ENCODE measurements at places on chromosomes 3 and 15. TPM values are rescaled to one million over a fixed set of nuclear protein-coding genes. Genes with fewer than 3 reads are reported as not detected.

DNA sequence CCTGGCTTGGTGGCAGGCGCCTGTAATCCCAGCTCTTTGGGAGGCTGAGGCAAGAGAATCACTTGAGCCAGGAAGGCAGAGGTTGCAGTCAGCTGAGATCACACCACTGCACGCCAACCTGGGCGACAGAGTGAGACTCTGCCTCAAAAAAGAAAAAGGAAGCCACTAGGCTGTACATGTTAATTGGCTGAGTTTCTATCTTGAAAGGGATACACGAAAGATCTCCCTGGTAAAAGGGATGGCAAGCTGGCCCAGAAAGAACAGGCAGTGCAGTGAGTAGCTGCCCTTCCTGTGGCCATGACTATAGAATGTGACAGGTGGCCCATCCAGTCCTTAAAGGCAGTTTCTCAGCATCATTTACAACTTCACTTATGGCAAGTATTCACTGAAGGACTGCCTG, 12.3 kb downstream of the LRIG1 start:
- peaks cover 7% of the 10 kb centered on the region for H3K27me3 ChIP-seq
- DNase-seq = no peak
- H3K27ac ChIP-seq = no peak overlapping the region
- peaks cover 26% of the 10 kb centered on the region for H3K4me1 ChIP-seq

- peaks cover 39% of the 10 kb centered on the region for H3K4me1 ChIP-seq
- H3K4me3 ChIP-seq = no peak overlapping the region
- no peak overlapping the region for H3K27ac ChIP-seq
- H3K27me3 ChIP-seq = no peaks in the 10 kb centered on the region
Measured at GRCh38 chr3:23396746-23397145, 193.6 kb downstream of the UBE2E2 start.

- no peak for DNase-seq
- H3K36me3 ChIP-seq = no peaks in the 10 kb centered on the region
- H3K4me3 ChIP-seq = no peak overlapping the region
- peaks cover 2% of the 10 kb centered on the region for H3K27me3 ChIP-seq
- no peaks in the 10 kb centered on the region for H3K4me1 ChIP-seq
Measured at GRCh38 chr15:78316283-78317083, 17.1 kb upstream of the SKIC8 start.

DNA sequence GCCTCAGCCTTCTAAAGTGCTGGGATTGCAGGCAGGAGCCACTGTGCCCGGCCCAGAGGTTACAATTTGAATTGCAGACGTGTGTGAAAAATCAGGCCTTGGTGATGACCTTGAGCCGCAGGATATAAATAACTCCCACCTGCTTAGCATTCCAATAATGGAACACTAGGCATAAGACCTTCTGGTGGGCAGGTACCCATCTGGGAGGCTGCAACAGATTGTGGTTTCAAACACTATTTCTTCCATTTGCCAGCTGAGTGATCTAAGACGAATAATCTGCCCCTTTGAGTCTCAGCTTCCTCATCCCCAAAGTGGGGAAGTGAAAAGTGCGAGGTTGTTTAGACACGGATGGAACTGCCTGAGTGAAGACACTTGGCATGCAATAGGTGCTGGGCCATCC, 47.7 kb upstream of the HERC1 start:
- peak overlapping the region; percentile 86 for H3K27ac ChIP-seq
- no peak for DNase-seq
- H3K4me3 ChIP-seq = peak overlapping the region; percentile 61

DNA sequence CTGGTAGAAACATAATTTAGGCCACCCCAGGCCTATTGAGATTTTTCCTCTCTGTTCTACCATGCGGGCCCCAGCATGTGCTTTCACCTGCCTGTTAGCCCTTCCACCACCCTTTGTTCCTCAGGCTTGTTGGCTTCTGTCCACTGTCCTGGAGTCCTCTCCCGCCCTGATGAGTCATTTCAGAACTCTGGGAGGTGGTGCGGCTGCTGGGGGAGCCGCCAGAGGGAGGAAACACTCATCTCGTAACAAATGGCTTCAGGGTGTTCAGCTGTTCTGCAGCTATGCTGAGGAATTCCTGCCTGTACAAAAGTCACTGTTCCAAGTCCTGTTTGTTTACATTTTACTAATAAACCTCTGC, 36.3 kb downstream of the LRTM1 start:
- H3K27ac ChIP-seq = no peak overlapping the region
- no peaks in the 10 kb centered on the region for H3K36me3 ChIP-seq

DNA sequence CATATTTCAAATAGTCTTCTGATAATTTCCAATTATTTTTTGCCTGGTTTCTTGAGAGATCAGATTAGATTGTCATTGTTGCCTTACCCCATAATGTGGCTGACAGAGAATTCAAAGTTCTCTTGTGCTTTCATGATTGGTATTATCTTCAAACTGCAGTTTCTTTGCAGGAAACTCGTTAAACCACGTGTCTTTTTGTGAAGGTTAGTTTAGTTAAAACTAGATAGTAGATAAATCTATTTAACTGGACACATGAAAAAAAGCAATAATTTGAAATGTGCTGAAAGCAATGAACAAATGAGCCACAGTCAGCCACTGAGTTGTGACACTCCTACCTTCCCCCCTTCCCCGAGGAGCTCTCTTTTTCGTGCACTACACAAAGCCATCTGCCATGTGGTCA, 327.5 kb upstream of the UMPS start:
- H3K27me3 ChIP-seq = peaks cover 13% of the 10 kb centered on the region
- no peak overlapping the region for H3K4me3 ChIP-seq
- H3K27ac ChIP-seq = no peak overlapping the region

- no peak for DNase-seq
- no peaks in the 10 kb centered on the region for H3K4me1 ChIP-seq
- H3K36me3 ChIP-seq = no peaks in the 10 kb centered on the region
- no peak overlapping the region for H3K4me3 ChIP-seq
- no peak overlapping the region for H3K27ac ChIP-seq
Measured at GRCh38 chr15:80679167-80679803, 15.8 kb upstream of the ABHD17C start.

GRCh38 chr3:126955004-126955790, 27.7 kb upstream of the PLXNA1 start:
- peaks cover 41% of the 10 kb centered on the region for H3K4me1 ChIP-seq
- H3K36me3 ChIP-seq = no peaks in the 10 kb centered on the region
- H3K27me3 ChIP-seq = no peaks in the 10 kb centered on the region
- peak; percentile 56 for DNase-seq
- peak overlapping the region; percentile 72 for H3K4me3 ChIP-seq

GRCh38 chr15:85318732-85319076, 61.7 kb upstream of the AKAP13 start:
- peaks cover 73% of the 10 kb centered on the region for H3K4me1 ChIP-seq
- peak overlapping the region; percentile 87 for H3K27ac ChIP-seq
- peaks cover 21% of the 10 kb centered on the region for H3K36me3 ChIP-seq
- no peaks in the 10 kb centered on the region for H3K27me3 ChIP-seq
- DNase-seq = no peak

DNA sequence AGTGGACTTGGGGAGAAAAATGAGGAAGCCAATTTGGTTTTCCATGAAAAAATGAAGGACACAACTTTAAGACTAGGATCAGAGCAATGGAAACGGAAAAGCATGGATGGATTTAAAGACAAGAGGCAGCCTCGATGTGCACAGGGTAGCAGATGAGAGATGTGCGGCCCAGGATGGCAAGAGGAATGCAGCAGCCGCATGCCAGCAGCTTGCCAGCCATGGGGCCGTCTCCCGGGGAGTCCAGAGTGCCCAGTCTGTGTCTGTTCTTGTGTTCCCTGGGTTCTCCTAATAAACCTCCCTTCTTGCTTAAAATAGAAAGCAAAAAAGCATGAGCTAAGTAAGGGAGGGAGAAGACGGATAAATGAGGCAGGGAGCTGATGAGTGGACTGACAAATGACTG, 68.0 kb upstream of the IQSEC1 start:
- no peak overlapping the region for H3K4me3 ChIP-seq
- peaks cover 35% of the 10 kb centered on the region for H3K27me3 ChIP-seq
- H3K27ac ChIP-seq = no peak overlapping the region
- no peaks in the 10 kb centered on the region for H3K4me1 ChIP-seq
- no peak for DNase-seq

Gene RHOV
- total RNA-seq = 0.27 TPM

- H3K27ac ChIP-seq = no peak overlapping the region
- no peak for DNase-seq
- peaks cover 7% of the 10 kb centered on the region for H3K4me1 ChIP-seq
- no peak overlapping the region for H3K4me3 ChIP-seq
Measured at GRCh38 chr3:190169877-190170276, 49.2 kb upstream of the P3H2 start.

- H3K4me1 ChIP-seq = no peaks in the 10 kb centered on the region
- H3K4me3 ChIP-seq = no peak overlapping the region
- H3K27ac ChIP-seq = no peak overlapping the region
- no peaks in the 10 kb centered on the region for H3K36me3 ChIP-seq
Measured at GRCh38 chr3:161199926-161200325, 21.2 kb upstream of the NMD3 start.

Gene CSPG4
- total RNA-seq = not detected

Gene TRH
- not detected for total RNA-seq

- DNase-seq = no peak
- peak overlapping the region; percentile 38 for H3K27ac ChIP-seq
- H3K36me3 ChIP-seq = no peaks in the 10 kb centered on the region
- peaks cover 12% of the 10 kb centered on the region for H3K4me1 ChIP-seq
Measured at GRCh38 chr3:2944628-2945027, 165.5 kb downstream of the IL5RA start.

GRCh38 chr3:87949879-87950208, 109.0 kb downstream of the CGGBP1 start:
- no peaks in the 10 kb centered on the region for H3K36me3 ChIP-seq
- H3K4me3 ChIP-seq = peak overlapping the region; percentile 36
- peaks cover 19% of the 10 kb centered on the region for H3K4me1 ChIP-seq
- no peaks in the 10 kb centered on the region for H3K27me3 ChIP-seq

Gene CADM2
- not detected for total RNA-seq

Gene ZFAND6
- total RNA-seq = 101 TPM

- no peak for DNase-seq
- H3K36me3 ChIP-seq = peaks cover 19% of the 10 kb centered on the region
- no peaks in the 10 kb centered on the region for H3K27me3 ChIP-seq
- H3K4me1 ChIP-seq = peaks cover 54% of the 10 kb centered on the region
Measured at GRCh38 chr3:44984335-44984734, 8.3 kb downstream of the EXOSC7 start.

Gene ITIH1
- 0.80 TPM for total RNA-seq

- no peak overlapping the region for H3K27ac ChIP-seq
- no peaks in the 10 kb centered on the region for H3K4me1 ChIP-seq
- H3K36me3 ChIP-seq = peaks cover 23% of the 10 kb centered on the region
- H3K27me3 ChIP-seq = no peaks in the 10 kb centered on the region
- H3K4me3 ChIP-seq = no peak overlapping the region
- no peak for DNase-seq
Measured at GRCh38 chr3:136380530-136380929, 130.4 kb downstream of the PCCB start.

Gene CPLX3
- 0.22 TPM for total RNA-seq

- H3K27ac ChIP-seq = no peak overlapping the region
- H3K36me3 ChIP-seq = no peaks in the 10 kb centered on the region
- no peak overlapping the region for H3K4me3 ChIP-seq
- H3K27me3 ChIP-seq = peaks cover 5% of the 10 kb centered on the region
- H3K4me1 ChIP-seq = no peaks in the 10 kb centered on the region
Measured at GRCh38 chr3:124802702-124803101, 72.5 kb downstream of the UMPS start.

- no peak overlapping the region for H3K27ac ChIP-seq
- H3K36me3 ChIP-seq = no peaks in the 10 kb centered on the region
- DNase-seq = no peak
- no peak overlapping the region for H3K4me3 ChIP-seq
- H3K4me1 ChIP-seq = no peaks in the 10 kb centered on the region
Measured at GRCh38 chr3:80215191-80215590, 447.4 kb upstream of the ROBO1 start.

DNA sequence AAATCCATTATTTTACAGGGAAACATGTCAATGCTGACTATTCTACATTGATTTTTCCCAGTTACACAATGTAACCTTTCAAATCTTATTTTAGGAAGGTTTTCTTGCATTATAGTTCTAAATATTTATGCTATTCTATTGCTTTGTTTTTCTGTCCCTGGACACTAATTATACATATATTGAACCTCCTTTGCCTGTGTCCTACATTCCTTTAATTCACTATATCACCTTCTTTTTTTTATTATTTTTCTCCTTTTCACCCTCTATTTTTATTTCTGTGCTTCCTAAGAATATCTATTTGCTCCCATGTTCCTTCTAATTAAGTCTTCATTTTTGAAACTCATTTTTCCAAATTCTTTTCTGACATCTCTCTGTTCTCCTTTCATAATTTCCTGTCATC, 259.2 kb downstream of the TJP1 start:
- H3K4me1 ChIP-seq = no peaks in the 10 kb centered on the region
- H3K27ac ChIP-seq = no peak overlapping the region
- H3K36me3 ChIP-seq = no peaks in the 10 kb centered on the region

GRCh38 chr15:89199746-89200145, 21.6 kb downstream of the RLBP1 start:
- no peaks in the 10 kb centered on the region for H3K4me1 ChIP-seq
- no peaks in the 10 kb centered on the region for H3K27me3 ChIP-seq
- no peak overlapping the region for H3K27ac ChIP-seq
- no peak for DNase-seq

DNA sequence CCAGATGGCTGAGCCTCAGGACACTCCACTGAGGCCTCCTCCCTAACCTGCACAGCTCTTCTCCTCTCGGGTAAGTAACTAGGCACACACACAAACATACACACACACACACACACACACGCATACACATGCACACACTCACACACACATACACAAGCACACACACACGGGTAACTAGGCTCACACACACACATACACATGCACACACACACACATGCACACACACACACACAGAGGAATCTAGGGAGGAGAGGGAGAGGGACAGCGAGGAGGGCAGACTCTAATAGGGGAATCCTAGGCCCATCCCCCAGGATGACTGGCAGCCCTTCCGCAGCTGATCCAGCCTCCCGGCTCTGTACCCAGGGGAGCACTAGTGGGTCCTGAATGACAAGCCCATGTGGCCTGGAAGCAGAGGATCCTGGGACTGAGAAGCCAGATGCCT, 177.4 kb upstream of the LINGO1 start:
- H3K4me1 ChIP-seq = no peaks in the 10 kb centered on the region
- H3K27ac ChIP-seq = no peak overlapping the region
- peaks cover 7% of the 10 kb centered on the region for H3K27me3 ChIP-seq
- H3K4me3 ChIP-seq = no peak overlapping the region

GRCh38 chr15:33968821-33969220, 524 bp downstream of the CHRM5 start:
- no peak overlapping the region for H3K27ac ChIP-seq
- no peaks in the 10 kb centered on the region for H3K27me3 ChIP-seq
- no peaks in the 10 kb centered on the region for H3K4me1 ChIP-seq
- no peak for DNase-seq
- H3K4me3 ChIP-seq = no peak overlapping the region

Gene RARRES1
- not detected for total RNA-seq

DNA sequence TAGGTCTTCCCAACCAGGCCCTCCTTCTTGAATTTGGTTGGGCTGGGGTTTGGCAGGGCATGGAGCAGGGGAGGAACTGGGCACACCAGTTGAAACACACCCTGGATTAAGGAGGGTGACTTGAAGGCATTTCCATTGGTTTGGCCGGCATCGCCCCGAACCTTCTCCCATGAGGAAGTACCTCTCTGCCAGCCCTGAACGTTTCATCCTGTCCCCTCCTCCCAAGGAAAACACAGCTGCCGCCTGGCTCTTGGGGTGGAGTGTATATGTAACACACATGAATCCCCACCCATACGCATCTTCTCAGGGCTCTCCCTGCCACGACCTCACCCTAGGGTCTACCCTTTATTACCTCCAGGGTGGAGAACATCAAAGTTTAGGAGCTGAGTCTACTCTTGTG, 14.6 kb downstream of the UBAP1L start:
- H3K4me1 ChIP-seq = no peaks in the 10 kb centered on the region
- H3K27ac ChIP-seq = no peak overlapping the region
- H3K4me3 ChIP-seq = no peak overlapping the region

Measured in activated B cell treated with CpG ODN at 0.5 μM for 24 hours (primary cell).